ENCODE measurements at places on chromosomes 16 and 17.

- DNase-seq: no peak
Observed at GRCh38 chr16:20372701-20373100, 20.2 kb upstream of the UMOD start.

GRCh38 chr17:57559226-57559625 lies 185.9 kb downstream of the CCDC182 start:
- no peak for DNase-seq

DNA sequence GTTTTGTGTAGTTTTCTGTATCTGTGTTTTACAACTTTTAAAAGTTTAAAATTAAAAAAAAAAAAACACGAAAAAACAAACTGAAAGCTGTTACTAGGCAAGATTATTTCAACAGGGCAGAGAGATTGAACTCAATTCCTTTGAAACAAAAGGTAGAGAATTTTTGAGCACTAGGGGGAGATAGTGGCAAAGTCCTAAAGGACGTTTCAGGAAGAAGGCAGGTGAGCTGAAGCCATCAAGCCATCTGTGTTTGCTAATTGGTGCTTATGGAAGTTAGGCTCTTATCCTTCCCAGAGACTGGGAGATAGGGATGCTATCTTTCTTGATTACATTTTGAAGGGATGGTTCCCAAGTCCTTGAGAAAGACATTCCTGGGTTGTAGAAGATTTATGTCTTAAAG lies 70.6 kb upstream of the CLEC3A start:
- no peak for DNase-seq

GRCh38 chr16:50441486-50442157 lies 72.8 kb upstream of the BRD7 start:
- DNase-seq: no peak

- DNase-seq: no peak
Observed at GRCh38 chr16:66002601-66003000, 363.9 kb upstream of the CDH5 start.

GRCh38 chr17:79330696-79331095 lies 256.1 kb downstream of the ENGASE start:
- DNase-seq: no peak

DNA sequence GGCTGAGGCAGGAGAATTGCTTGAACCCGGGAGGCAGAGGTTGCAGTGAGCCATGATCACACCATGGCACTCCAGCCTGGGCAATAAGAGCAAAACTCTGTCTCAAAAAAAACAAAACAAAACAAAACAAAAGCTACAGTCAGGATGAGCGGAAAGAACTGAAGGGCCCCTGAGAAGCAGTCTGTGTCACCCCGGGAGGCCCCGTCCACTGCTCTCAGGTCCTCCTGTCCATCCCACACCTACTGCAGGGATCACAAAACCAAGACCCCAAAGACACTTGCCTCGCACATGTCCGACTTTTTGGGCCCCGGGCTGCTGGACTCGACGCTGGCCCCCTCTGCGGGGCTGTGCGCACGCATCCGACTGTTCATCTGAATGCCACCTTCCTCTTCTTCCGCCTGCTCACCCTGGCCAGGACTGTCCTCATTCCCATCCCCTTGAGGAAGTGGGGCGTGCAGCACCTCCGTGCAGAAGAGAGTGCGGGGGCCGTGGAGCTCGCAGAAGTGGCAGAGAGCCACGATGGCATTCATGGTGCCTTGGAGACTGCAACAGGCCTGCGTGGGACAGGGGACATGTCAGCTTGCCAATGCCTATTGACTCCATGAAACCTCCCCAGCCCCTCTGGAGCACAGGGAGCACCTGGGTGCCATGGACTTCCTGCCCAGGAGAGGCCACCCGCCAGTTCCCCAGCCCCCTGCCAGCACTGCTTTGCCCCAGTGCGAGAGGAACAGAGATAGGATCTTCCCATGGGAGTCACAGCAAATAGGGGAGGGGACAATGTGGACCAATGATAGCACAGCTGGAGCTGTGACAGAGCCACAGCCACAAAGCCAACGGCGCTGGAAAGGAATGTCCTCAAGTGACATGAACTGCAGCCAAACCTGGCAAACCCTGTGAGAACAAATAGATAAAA lies 9.1 kb downstream of the FLCN start:
- DNase-seq: no peak

- no peak for DNase-seq
Observed at GRCh38 chr17:2694381-2695242, 17.0 kb downstream of the CLUH start.

GRCh38 chr16:83837566-83837965 lies 29.8 kb downstream of the HSBP1 start:
- DNase-seq: no peak

DNA sequence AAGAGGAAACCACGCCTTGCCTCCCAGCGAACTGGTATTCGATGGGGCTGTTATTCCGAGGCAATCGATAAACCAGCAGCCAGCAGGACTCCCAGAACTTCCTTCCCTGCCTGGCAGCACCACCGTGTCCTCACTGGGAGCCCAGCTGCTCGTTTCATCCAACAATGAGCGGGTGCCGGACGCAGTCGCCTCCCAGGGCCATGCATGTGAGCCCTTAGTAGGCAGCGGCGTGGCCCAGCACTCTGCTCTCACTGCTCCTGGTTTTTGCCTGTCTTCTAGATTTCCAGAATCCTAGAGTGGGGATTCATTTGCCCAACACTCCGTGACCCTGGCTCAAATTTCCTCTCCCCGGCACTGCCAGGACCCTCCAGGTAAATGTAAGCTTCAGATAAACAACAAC lies 29.1 kb upstream of the RASD1 start:
- no peak for DNase-seq

GRCh38 chr17:19744492-19744891 lies 3.6 kb downstream of the ALDH3A1 start:
- DNase-seq: no peak

- DNase-seq: peak; percentile 35
Observed at GRCh38 chr17:27336184-27336583, 42.3 kb downstream of the WSB1 start.

DNA sequence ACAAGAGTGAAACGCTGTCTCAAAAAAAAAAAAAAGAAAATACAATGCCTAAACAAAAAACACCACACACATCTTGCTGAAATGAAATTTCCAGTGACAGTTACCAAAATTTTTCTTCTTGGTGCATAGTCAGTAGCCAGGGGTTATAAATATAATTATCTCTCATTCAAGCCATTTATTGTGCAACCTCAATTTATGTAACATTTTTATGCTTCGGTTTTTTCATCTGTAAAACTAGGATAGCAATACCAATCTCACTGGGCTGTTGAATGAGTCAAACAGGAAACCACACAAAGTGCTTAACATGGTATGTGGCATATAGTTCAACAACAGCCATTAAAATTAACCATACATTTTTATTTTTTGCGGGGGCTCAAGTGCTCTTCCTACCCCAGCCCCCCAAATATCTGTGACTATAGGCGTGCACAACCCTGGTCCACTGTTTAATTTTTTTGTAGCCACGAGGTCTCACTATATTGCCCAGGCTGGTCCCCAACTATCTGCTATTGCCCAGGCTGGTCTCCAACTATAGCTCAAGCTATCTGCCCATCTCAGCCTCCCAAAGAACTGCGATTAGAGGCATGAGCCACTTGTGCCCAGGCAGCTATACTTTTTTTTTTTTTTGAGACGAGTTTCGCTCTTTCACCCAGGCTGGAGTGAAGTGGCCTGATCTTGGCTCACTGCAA lies 2.6 kb downstream of the COG4 start:
- DNase-seq: peak; percentile 53

- DNase-seq: no peak
Observed at GRCh38 chr17:37830151-37830993, 85.5 kb upstream of the HNF1B start.

DNA sequence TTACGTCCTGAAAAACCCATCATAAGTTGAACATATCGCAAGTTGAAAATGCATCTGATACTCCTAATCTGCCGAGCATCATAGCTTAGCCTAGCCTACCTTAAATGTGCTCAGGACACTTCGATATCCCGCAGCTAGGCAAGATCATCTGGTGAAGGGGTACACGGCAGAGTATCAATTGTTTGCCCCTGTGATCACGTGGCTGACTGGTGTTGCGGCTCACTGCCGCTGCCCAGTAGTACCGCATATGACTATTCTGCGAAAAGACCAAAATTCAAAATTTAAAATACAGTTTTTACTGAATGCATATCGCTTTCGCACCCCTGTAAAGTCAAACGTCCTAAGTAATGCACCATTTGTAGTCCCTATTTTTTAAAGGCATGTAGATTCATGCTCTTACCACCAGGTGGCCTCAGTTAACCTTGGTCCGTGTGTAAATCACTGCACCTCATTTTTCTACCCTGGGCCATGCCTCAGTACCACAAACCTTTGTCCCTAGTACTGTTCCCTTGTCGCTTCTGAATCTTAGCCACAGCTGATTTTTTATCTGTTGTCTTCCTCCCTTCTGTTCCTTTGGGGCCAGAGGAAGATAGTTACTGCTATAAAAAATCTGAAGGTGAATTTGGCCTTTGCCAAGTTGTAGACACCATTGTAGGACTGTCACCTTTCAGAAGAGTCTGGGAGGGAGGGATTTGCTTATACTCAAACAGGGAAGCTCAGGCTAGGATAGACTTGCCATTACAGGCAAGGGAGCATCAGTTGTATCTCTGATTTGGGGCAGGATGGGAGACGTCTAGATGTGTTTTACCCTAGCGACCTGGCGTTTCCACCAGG lies 34.4 kb downstream of the WWP2 start:
- DNase-seq: no peak

- DNase-seq: no peak
Observed at GRCh38 chr16:53534206-53534605, 31.2 kb upstream of the AKTIP start.

DNA sequence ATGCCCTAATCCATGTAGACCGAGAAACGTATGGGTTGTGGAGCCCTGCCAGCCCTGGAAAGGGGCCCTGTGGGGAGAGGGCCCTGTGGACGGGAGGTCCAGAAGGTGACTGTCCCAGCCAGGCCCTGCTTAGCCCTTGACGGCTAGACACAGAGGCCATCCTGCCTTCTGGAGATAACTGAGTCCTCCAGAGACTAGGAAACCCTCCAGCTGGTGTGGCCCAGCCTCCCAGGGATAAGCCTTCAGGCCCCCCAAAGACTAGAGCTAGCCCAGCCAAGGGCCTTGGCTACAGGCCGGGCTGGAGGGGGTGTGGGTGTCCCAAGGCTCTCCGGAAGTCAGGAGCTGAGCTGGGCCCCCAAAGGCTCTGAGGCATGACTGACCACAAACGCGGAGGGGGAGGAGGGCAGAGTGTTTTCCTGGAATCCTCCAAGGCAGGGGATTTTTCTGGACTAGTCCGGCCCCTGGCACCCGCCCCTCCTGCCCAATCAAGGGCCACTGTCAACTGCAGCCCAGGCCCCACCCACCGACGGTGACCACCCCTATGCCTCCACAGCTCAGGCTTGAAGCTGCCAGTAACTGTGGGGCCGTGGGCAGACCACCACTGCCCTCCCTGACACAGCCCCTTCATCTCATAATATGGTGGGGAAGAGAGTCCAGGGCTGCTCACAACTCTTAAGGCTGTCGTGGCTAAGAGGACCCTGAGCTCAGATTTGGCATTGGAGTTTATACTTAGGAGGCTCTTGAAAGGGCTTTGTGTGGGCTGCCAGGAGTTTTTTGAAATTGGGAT lies 885 bp upstream of the VASN start:
- no peak for DNase-seq

DNA sequence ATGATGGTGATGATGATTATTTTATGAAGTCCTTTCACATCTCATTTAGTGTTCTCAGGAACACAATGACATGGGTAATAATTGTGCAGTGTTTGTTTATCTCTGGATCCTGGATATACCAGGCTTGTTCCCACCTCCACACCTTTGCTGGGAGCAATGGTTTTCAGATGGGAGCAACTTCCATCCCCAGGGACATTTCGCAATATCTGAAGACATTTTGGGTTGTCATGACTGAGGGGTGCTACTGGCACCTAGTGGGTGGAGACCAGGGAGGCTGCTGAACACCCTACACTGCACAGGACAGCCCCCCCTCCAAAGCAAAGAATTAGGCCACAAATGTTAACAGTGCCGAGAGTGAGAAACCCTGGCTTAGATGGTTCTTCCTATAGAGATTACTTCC lies 13.5 kb upstream of the SALL1 start:
- no peak for DNase-seq

- DNase-seq: no peak
Observed at GRCh38 chr17:42424991-42425610, 2.0 kb upstream of the CAVIN1 start.

- DNase-seq: no peak
Observed at GRCh38 chr17:17377071-17377967, 74.1 kb downstream of the NT5M start.

Data from SIG-M5 (cell line).